ENCODE measurements at places on chromosomes 16 and 17.

DNA sequence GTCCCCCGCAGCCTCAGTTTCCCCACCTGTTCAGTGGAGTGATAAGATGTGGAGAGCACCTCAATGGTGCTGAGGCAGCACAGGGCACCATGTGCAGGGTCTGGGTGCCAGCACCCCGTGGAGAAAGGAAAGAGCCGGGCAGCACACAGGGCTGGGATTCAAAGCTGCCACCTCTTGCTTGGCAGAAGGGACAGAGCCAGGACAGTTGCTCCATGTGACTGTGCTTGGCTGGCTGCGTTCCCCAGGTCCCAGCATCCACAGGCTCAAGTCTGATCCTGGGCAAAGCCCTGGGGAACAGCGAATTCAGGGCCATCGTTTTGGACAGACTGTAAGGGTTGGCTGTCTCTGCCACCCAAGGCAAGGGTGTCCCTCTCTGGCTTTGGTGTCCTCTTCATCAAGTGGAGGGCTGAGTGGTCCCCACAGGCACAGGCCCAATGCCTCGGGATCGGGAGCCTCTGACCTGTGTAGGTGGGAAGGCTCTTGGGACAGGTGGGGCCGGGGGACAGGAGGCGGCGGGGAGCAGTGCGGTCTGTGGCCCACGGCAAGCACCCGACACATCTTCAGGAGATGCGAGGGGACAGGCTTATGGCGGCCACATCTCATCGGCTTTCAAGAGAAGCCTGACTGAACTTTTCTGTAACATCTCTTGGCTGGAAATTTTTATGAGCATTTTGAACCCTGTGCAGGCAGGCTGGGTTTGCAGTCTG is 8.5 kb downstream of the ZNF469 start:
- DNase-seq: no peak

DNA sequence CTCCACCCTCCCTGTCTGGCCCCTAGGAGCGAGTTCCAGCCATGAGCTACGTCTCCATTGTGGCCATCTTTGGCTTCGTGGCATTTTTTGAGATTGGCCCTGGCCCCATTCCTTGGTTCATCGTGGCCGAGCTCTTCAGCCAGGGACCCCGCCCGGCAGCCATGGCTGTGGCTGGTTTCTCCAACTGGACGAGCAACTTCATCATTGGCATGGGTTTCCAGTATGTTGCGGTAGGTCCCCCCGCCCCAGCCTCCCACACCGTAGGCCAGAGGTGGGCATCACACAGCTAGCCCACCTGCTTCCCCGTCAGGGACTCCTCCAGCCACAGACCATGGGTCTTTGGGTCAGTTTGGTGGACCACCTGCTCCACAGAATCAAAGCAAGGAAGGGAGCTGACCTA is 4.2 kb downstream of the SLC2A4 start:
- DNase-seq: no peak

GRCh38 chr17:61470530-61471136 is 18.4 kb downstream of the TBX4 start:
- no peak for DNase-seq

- no peak for DNase-seq
These were observed 7.3 kb downstream of the THRA start for GRCh38 chr17:40069751-40070708.

DNA sequence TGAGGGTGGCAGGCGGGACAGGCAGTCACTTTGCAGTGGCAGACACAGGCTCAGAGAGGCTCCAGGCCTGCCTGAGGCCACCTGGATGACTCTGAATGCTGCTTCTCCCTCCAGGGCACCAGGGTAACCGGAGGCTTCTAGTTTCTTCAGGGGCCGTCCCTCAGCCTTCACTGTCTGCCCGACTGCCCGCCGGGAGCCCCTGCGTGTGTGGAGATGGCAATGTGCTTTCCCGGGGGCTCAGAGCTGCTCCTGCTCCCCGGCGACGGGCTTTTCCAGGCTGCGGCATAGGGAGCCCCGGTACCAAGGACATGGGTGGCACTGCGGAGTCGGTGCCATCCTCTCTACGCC is 51.5 kb downstream of the CBFA2T3 start:
- DNase-seq: no peak

DNA sequence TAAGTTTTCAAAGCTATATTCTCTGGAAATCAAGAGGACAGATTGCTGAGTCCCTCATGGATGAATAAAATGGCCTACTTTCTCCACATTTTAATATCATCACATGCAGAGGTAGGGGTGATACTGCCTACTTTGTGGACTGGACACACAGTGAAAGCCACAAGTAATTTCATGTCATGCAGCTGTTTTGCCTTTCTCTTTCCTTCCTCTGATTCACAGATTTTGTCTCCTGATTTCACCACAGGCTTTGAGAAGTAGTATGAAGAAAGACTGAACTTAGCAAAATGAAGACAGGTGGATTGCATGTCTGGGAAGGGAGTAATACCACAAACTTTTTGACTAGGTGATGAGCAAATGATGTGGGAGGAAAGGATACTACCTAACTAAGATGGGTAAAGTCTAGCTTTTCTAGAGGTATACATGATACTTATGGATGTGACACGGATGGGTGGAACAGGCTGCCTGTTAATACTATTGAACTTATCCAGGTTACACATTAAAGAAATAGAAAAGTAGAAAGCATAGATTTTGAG is 478.4 kb upstream of the GOT2 start:
- DNase-seq: no peak

DNA sequence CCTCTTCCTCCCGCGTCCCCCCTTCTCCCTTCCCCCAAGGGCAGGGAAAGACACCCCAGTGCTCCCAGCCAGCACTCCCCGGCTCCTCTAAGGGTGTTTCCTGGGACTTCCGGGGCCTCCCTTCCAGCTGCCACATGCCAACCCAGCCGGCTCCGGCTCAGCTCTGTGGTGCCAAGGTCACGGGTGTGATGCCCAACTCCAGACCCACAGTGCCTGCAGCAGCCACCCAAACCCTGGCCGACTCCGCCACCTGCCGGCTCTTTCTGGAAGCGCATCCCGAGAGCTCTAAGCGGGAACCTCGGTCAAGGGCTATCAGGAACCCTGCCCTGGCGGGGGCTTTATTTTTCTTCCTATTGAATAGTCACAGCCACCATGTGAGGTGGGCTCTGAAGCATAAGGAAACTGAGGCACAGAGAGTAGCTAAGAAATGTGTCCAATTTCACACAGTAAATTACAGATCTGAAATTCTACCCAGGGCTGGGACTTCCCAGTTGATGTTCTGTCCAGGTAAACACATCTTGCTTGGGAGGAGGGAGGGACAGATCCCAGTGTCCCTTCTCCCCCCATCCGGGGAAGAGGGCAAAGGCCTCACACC is 3.3 kb upstream of the PPP1R1B start:
- peak; percentile 59 for DNase-seq

- DNase-seq: no peak
These were observed 1.7 kb upstream of the NLRC3 start for GRCh38 chr16:3578610-3579551.

DNA sequence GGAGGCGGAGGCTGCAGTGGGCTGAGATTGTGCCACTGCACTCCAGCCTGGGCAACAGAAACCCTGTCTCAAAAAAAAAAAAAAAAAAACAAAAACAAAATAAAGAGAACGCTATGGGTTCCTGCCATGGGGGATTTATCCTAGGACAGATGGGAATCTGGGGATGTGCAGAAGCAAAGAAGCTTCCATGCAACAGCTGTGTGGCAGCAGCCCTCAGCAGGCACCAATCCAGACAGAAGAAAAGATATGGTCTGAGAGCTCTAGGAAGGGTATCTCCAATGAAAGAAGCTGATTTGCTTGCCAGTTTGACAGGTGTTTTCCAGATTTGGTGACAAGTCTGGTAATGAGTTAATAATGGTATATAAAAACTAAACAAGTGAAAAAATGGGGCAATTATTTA is 11.6 kb downstream of the MYO19 start:
- no peak for DNase-seq
